ENCODE measurements at places on chromosomes 7 and 10. TPM values are rescaled to one million over a fixed set of nuclear protein-coding genes. Genes with fewer than 3 reads are reported as not detected.

The GPR146 gene
- total RNA-seq = 0.70 TPM

The OR13A1 gene
- not detected for total RNA-seq

The FBXL13 gene
- 0.62 TPM for total RNA-seq

The TMEM273 gene
- total RNA-seq = 60.2 TPM

The MBL2 gene
- not detected for total RNA-seq

The PAPSS2 gene
- total RNA-seq = 0.18 TPM

The KAZALD1 gene
- 0.18 TPM for total RNA-seq

The LMOD2 gene
- total RNA-seq = not detected

The SPDYE11 gene
- not detected for total RNA-seq

The ZNF467 gene
- total RNA-seq = 0.24 TPM

The CFAP58 gene
- not detected for total RNA-seq

The MRLN gene
- not detected for total RNA-seq

The LIPK gene
- not detected for total RNA-seq

The OPN4 gene
- not detected for total RNA-seq

The SLIT1 gene
- total RNA-seq = 0.20 TPM

The C10orf62 gene
- not detected for total RNA-seq

The SUN1 gene
- total RNA-seq = 65.8 TPM

The TAS2R4 gene
- total RNA-seq = 0.62 TPM

The CCDC71L gene
- total RNA-seq = 27.4 TPM

The MYL10 gene
- total RNA-seq = not detected

The FAM25C gene
- not detected for total RNA-seq

The HTR5A gene
- not detected for total RNA-seq

The JCAD gene
- total RNA-seq = 0.04 TPM

The ANKRD7 gene
- 1.8 TPM for total RNA-seq

Measured in CD8-positive, alpha-beta memory T cell (primary cell).